ENCODE measurements at places on chromosomes 1 and 21.

GRCh38 chr1:236692128-236692527 lies 5.8 kb downstream of the ACTN2 start:
- DNase-seq = no peak

GRCh38 chr1:47002211-47002610 lies 21.3 kb upstream of the CYP4X1 start:
- no peak for DNase-seq

- peak; percentile 48 for DNase-seq
Measured at GRCh38 chr1:220733086-220733601, 15.0 kb upstream of the MTARC2 start.

- DNase-seq = peak; percentile 16
Measured at GRCh38 chr1:156704930-156705320, 458 bp downstream of the CRABP2 start.

DNA sequence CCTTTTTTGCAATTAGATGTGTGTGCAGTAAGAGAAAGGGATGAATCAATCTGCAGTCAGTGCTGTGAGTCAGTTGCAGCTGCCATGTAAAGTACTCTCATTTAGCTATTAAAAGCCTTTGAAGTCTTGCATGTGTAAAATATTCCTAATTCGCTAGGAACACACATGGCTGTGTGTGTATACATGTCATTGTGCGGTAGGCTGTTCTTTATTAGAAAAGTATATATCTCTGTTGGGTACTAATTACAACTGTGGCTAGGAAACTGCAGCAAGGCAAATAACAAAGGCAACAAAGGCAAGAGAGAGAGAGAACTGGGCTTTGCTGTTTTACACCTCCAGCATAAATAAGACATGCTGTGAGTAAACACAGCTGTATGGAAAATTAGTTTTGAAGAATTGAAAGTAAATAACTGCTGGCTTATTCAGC lies 41.7 kb downstream of the EPB41 start:
- no peak for DNase-seq

DNA sequence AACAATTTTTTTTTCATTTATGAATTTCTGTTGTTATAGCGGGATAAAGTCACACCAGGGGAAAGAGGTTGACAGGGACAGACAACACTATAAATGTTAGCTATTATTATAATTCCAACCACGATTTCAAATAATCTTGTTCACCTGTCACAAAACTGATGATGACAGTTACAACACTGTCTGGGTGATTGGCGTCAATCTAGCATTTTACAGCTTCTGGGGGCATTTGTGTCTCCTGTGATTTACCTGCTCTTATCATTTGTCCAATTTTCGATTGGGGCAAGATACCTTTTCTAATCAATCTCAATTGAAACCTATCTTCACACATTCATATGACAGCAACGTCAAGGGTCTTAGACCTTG lies 44.6 kb upstream of the LYST start:
- no peak for DNase-seq

DNA sequence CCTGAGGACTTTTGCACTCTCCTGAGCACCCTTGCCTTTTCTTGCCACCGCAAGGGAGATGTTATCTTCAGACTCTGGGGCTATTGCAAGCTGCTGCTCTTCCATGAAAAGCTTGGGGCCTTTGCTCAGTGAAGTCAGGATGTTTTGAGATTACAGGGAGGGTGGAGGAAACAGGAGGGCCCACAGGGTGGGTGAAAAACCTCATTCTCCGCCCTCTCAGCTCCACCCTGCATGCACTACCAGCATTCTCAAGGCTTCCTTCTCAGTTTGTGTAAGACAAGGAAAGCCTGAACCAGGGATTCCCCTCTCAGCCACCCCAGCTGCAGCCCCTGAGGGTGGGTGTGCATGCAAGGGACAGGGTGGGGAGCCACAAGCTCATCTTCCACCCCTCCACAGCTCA lies 25.8 kb upstream of the ZNF648 start:
- no peak for DNase-seq

DNA sequence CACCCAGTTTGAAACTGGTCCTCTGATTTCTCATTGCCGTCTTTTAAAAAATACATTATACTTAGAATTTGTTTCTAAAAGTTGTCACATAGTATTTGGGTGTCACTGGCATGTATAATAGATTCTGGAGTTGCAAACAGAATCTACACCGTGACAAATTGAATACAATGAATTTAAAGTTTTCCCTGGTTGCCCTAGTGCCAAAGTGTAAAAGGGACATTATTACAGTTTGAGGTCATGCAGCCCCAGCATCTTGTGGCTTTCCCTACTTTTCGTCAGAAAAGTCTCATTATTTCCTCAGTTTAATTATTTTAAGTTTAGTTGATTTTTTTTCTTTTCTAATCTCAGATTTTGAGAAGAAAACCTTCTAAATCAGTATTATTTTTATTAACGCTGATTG lies 155.9 kb downstream of the DISP1 start:
- DNase-seq = no peak

GRCh38 chr1:218348628-218349071 lies 3.5 kb downstream of the TGFB2 start:
- DNase-seq = no peak

All from substantia nigra (tissue), 51 donors.